ENCODE measurements at places on chromosomes 2 and 18.

DNA sequence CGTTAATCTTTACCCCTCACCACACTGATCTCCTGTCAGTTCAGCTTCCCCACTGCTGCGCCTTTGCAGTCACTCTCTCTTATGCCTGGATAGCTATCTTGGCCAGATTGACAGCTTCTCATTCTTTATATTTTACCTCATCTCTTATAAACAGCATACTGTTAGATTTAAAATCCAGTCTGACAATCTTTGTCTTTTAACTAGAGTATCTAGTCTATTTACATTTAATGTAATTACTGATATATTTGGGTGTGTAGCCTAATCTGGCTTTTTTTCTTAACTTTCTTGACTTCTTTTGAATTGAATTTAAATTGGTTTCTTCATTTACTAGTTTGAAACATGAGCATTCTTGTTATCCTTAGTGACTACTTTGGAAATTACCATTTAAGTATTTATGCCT is 225.1 kb downstream of the PRKCE start:
- no peak for DNase-seq

DNA sequence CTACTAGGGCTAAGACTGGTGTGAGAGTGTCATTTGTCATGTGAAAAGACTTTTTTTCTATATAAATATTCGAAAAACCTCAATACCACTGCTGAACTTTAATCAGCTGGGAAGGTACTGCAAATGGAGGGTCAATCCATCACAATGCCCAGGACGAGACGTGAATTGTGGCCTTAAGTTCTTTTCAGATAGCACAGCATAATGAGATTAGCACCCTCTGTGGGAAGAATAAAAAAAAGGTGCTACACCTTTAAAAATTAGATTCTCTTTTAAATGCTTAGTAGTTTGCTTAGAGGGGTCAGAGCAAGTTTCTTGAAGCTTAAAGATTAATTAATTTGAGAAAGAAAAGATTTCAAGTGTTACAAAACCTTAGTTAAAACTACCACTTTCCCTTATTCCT is 5.6 kb downstream of the LRRTM1 start:
- no peak for DNase-seq

DNA sequence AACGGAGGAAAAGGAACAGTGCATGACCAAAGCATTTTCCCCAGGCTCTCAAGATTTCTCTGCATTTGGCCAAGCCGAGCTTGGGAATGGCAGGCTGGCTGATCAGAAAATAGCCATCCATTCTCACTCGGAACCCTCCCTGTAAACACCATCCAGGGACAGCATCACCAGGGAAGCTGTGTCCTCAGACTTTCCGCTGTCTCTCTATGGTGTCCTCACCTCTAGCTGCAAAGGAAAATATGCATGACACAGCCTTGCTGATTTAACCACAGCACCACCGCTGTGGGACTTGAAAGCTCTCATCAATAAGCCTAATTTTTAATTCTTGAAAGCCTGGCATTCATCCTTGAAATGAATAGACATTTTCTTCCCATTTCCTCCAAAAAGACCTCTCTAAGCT is 311.7 kb downstream of the EIPR1 start:
- DNase-seq = no peak

DNA sequence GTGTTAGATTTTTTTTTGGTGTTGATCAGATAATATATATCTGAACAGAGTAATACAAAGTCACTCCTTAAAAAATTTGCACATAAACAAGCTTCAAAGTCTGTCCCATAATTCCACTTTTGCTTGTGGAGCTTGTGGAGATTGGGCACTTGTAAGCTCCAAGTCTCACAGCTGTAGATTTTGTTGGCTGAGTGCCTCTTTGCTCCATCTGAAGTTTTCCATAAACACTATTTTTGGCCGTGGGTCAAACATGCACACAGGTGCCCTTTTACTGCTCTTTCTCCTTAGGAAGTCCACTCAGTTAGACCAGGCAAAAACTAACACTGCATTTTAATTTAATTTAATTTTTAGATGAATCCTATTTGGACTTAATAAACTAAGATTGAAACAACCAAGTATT is 3.6 kb upstream of the KCNJ13 start:
- DNase-seq = no peak

DNA sequence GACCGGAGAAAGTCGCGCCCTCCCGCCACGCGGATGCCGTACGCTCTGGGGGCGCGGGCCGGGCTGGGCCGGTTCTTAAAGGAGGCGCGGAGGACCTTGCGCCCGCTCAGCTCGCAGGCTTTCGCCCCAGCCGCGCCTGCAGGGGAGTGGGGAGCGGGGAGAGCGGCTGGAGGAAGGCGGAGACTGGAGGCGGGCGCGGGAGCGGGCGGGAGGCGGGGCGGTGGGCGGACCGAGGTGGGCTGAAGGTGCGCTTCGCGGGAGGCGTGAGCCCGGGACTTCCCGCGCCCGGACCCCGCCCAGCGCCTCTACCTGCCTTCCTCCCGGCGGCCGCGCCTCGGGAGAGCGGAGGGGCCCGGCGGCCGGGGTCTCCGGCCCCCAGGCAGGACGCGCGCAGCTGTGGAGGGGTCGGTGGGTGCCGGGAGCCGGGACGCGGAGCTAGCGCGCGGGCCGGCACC is at the start of gene ADRA2B:
ADRA2B (minus strand) TSS at position 148 of the 455 bp plus-strand sequence. CDS start 422 bp downstream, outside the sequence.
- no peak for DNase-seq

GRCh38 chr2:195368249-195369217 is 288.5 kb upstream of the SLC39A10 start:
- DNase-seq = no peak

GRCh38 chr2:10452312-10452711 is 4.2 kb upstream of the ODC1 start:
- DNase-seq = no peak

- DNase-seq = no peak
Observed at GRCh38 chr2:145287736-145288135, 767.8 kb upstream of the ZEB2 start.

DNA sequence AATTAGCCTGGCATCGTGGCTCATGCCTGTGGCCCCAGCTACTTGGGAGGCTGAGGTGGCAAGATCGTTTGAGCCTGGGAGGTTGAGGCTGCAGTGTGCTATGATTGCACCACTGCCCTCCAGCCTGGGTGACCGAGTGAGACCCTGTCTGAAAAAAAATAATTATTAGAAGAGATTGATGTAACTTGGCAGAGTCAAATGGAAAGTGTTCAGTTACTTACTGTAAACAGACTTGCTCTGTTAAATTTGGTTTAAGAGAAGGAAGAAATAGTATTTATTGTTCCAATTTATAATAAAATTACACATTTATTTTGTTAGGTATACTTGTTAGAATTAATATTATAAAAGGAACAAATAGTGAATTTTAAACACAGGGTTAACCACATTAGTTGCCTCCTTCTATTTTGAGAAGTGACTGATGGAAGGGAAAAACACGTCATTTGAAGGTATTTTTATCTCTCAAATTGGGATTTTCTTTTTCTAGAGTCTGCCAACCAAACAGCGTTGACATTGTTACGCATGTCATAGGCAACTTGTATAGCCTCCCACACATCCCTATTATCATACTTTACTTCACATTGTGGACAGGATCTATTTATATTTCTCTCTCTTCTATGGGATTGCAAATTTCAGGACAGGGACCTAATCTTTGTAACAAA is 118.8 kb upstream of the B3GNT2 start:
- no peak for DNase-seq

DNA sequence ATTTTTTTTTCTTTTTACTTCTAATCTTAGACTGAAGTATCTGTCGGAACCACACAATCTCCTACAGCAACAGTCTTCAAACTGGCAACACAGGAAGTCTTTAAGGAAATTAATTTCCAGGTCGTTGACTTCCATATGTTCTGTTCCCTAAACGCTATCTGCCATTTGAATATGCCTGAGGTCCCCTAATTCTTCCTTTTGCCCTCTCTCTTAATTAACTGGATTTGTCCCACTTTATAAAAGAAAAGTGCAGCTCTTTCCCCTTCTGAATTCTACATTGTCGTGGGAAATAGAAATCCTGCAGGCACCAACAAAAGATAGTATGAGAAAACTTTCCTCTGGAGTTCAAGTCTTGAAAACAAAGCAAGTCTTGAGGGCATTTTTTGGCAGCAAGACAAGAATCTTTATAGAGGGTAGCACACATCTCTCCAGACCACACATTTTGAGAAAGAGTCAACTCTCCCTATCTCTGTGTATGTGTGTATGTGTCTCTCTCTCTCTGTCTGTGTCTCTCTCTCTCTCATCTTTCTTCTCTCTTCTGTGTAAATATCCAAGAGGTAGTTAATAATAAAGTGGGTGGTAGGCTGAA is 879.8 kb downstream of the SOCS6 start:
- DNase-seq = no peak

DNA sequence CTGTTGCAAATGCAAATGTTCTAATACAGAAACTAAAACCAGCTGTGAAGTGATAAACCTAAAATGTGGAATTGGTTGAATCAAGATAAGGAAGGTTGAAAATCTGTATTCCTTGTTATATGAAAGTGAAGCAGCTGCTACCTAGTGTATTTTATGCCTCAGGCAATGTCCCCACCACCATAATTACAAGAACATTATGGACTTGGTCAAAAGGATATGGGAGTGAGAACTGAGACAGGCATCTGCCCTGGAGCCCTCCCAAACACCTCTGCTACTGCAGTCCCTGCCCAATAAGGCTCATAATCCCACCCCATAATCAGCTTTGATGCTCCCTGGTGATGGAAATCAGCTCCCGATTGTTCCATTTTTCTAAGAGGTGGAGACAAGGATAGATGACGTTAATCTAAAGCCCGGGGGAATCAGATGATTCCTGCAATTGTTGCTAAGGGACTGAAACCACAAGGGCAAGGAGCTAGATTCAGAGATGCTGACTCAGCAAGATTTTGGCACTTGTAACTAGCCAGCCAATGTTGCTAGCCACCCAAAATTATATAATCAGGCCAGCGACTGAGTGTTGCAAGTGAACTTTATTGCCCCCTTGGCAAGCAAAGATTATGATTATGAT is 69.5 kb downstream of the EVA1A start:
- DNase-seq = no peak

GRCh38 chr2:44564752-44565151 is 203.0 kb downstream of the CAMKMT start:
- no peak for DNase-seq

DNA sequence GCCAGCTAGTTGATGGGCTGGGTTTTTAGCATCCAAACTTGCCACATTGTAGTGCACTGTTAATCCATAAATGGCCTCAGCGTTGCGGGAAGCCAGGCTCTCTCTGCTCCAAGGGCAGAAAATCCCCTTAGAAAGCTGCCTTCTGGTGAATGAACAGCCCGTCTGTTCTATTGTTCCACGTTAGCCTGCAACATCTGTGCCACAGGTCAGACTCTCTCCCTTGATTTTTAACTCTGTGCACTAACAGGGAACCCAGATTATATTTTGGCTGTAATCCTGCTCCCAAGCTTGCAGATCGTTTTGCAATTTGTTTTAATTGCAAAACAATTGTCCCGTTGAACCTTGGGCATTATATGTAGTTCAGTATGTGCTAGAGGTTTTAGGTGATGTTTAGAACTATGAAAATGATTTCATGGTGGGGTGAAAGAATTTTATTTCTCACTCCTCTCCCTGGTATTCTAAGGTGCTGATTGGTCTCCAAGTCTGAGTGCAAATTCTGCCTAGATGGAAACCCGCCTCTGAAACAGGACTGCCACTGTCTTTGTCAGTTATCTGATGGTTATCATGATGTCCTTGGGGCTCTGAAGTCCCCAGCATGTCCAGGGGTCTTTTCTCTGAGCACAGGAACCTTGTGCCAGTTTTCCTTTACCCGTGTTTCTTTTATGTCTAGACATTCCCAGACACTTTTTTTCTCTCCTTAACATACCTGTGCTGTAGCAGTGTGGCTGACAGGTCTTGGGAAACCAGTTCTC is 106.6 kb downstream of the MAP4K4 start:
- no peak for DNase-seq

All from suprapubic skin (tissue), 4 donors.